ENCODE measurements at places on chromosomes 12 and 14.

DNA sequence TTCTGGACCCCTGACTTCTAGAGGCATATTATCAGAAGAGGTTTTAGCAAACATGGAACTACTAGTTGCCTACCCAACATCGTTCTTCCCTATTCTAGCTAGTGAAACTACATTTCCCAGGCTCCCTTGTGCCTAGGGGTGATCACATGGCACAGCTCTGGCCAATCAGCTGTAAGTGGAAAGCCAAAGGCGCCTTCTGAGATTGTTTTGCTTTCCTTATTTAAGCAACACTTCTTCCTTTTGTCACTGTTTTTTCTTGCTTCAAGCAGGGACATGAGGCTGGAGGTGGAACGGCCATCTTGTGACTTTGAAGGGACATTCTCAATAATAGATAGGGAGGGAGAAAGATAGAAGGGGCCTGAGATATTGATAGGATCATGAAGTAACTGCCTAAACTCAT is 136.7 kb downstream of the ZNF664 start:
- no peak for DNase-seq

DNA sequence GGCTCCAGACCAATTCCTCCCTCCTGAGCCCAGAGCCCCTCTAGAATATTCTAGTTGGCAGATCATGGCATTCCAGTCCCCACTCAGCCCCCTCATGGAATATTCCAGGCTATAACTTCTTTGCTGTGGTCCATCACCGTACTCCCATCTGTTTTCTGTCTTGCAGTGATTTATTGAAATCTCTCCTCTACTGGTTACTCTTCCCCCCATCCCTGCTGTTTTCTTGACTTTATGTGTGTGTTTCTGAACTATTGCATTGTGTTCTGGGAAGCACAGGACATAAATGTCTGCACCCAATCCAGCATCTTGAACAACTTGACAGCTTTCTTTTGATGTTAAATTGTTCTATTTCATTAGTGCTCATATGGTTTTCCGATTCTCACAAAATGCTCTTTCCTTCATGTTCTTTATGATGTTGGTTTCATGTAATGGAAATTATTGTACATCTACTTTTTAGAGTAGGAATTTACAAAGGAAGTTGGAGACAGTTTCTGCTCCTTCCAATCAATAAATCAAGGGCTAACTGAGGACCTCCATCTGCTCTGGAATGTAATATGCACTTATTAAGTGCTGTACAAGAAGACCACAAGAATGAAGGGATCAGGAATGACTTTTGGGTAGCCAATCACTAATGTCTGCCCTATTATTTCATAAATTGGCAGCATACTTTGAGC is 26.3 kb downstream of the PDE6H start:
- DNase-seq: no peak

DNA sequence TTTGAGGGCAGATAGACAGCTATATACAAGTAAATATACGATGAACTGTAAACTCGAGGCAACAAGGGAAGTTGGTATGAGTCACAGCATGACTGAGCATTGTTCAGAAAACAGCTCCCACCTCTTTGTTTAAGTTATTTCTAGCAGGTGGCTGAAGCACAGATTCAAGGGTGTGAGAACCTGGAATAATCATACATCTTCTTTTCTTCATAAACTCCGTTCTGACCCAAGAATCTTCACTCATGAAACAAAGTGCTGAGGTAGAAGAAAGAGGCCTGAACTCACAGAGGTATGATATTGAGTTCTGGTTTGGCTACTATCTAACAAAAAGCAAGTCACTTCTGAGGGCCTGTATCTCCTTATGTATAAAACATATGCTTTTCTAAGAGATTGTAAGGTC is 364.1 kb upstream of the KITLG start:
- DNase-seq: no peak

DNA sequence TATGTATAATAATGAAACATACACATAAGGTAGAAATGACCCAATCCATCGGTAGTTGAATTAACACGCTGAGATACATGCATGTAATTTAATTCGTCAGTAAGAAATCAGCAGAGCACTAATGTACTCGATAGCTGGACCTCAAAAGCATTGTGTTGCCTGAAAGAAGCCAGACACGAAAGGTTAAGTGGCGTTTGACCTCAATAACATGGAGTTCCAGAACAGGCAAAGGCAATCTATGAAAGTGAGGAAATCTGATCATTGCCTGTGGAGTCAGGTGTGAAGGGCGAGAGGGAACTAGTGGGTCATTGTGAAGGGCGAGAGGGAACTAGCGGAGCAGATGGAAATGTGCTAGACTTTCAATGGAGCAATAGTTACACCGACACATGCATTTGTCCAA is 970.4 kb upstream of the TMEM132C start:
- DNase-seq: no peak

DNA sequence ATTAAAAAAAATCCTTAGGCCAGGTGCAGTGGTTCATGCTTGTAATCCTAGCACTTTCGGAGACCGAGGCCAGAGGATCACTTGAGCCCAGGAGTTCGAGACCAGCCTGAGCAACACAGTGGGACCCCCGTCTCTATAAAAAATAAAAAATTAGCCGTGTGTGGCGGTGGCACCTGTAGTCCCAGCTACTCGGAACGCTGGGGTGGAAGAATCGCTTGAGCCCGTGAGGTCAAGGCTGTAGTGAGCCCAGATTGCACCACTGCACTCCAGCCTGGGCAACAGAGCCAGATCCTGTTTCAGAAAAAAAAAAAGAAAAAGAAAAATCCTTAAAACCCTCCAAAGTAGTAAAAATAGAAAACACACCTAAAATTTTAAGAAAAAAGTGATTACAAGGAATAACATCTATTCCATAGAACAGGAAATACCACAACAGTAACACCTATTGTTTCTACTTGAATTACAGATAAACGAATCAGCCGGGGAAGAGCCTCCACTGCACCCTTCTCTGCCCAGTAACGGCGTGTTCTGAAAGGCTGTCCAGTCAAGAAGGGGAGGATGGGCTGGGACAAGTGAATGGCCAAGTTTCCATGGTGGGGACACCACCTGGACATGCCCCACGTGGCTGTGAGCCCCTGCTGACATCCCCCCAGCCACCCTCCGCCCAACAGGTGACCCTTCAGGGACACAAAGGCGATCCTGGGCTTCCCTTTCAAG is 17.8 kb downstream of the POLE start:
- no peak for DNase-seq

- no peak for DNase-seq
Measured at GRCh38 chr14:70685474-70686197, 43.9 kb downstream of the TTC9 start.

DNA sequence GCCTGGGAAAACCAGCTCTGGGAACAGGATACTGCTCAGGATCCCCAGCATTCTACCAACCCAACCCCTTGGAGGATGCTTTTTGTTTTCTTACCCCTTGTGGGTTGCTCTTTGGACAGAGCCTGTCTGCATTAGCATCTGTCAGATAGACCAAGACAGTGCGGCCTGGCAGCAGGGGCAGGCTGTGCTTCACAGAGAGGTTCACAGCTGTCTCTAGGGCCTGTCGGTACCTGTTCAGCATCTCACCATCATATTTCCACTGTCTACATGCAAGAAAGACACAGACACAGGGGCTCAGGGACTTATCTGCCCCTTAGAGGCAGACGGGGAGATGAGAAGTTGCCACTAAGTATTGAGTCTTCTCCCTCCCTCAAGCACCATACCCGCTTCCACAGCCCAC is 21.8 kb downstream of the TEP1 start:
- no peak for DNase-seq

DNA sequence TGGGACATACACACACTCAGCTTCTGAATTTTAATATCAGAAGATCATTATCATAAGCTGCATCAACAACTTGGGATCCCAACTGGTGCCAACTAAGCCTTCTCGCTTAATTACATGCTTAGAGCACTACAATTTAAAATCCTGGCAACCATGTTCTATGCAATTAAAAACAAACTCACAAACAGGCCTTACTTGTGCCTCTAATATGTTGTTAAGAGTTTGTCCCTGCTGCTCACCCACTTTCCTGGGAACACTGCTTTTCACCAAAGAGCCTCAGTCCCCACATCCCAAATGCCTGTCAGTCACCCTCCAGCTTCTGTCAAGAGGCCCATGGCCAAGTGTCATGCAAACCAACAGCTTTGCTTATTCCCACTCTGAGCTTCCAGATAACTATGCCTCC is 69.7 kb downstream of the TTC9 start:
- DNase-seq: no peak

- no peak for DNase-seq
Measured at GRCh38 chr12:106093246-106093645, 45.5 kb downstream of the NUAK1 start.

GRCh38 chr12:24591715-24592440 is 357.0 kb downstream of the BCAT1 start:
- no peak for DNase-seq

GRCh38 chr14:80948291-80948690 is 6.8 kb upstream of the CEP128 start:
- DNase-seq: no peak

DNA sequence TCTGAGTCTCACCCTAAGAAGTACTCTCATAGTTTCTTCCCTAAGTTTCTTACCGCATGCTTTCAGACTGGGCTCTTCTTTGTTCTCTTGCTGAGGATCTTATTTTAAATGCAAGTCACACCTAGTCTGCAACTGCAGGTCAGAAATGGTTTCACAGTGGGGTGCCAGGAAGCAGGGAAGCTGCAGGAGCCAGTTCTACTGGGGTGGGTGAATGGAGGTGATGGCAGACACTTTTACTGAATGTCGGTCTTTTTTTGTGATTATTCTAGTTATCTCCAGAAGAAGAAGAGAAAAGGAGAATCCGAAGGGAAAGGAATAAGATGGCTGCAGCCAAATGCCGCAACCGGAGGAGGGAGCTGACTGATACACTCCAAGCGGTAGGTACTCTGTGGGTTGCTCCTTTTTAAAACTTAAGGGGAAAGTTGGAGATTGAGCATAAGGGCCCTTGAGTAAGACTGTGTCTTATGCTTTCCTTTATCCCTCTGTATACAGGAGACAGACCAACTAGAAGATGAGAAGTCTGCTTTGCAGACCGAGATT is 1.7 kb downstream of the FOS start:
- DNase-seq: no peak

GRCh38 chr14:28635387-28635786 is 131.2 kb upstream of the FOXG1 start:
- no peak for DNase-seq

- DNase-seq: no peak
Measured at GRCh38 chr12:5000204-5000603, 43.5 kb upstream of the KCNA5 start.

- no peak for DNase-seq
Measured at GRCh38 chr12:111312708-111313107, 56.2 kb downstream of the PHETA1 start.

DNA sequence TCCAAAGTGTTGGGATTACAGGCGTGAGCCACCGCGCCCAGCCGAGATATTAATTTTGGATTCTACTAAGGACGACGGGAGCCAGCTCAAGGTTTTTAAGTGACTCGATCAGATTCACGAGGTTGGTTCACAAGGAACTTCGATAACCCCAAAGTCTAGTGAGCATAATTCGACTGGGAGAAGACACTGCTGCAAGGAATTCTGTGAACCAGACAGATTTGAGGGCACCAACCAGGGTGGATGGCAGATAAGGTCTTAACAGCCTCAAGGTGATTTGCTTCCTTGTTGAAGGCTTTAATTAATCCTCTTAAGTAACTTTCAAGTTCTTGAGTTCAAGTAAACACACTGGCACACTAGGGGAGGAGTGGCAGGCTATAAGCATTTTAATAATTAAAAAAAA is 1.1 kb upstream of the KLHDC2 start:
- DNase-seq: no peak

GRCh38 chr14:53979747-53980642 is 23.4 kb upstream of the BMP4 start:
- no peak for DNase-seq

GRCh38 chr12:131208425-131208824 is 254.7 kb downstream of the ADGRD1 start:
- DNase-seq: no peak

- DNase-seq: no peak
Measured at GRCh38 chr14:53766106-53766505, 190.5 kb downstream of the BMP4 start.

DNA sequence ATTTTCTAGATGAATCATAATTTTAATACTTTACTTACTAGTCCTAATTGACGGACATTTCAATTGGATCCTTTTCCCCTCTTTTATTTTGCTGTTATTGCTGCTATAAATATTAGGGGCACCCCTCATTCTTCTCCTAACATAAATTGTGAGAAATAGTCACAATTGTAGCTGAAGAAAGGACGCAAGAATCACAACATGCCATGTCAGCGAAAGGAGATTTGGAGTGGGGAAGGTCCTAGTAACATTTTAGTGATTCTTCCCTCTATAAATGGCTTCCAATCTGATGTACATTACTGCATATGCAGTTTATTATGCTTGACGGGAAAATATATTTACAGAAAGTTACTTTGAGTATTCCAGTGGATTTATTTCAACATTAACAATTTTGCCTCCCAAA is 7.7 kb upstream of the PLEKHH1 start:
- DNase-seq: no peak

DNA sequence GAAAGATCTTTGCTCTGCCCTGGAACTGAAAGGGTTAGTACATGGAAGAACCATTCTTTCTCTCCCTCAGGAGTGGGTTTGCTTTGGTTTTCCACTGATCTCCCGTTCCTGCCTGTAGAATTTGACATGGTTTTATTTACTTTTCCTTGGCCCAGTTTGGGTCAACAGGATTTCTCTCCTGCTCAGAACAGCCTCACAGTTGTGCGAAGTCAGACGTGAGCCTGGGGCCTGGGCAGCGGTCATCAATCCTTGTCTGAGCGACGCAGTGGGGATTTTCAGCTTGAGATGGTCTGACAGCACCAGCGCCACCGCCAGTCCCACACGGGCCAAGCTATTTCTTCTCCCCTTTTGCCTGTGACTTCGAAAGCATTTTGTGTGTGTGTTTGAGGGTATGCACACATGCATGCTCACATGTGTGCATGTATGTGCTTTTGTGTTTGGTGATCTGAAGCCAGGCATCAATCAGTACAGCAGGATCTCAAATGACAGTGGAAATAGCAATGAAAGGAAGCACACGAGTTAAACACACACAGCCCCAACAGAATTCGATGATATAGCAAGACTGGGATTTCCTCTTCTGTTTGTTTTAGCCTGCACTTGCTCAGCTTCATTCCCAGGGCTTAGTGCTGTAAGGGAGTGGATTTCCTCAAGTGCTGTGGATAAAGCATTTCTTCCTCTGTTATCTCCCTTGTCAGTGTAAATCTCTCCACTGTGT is 58.3 kb downstream of the SMOC1 start:
- no peak for DNase-seq

DNA sequence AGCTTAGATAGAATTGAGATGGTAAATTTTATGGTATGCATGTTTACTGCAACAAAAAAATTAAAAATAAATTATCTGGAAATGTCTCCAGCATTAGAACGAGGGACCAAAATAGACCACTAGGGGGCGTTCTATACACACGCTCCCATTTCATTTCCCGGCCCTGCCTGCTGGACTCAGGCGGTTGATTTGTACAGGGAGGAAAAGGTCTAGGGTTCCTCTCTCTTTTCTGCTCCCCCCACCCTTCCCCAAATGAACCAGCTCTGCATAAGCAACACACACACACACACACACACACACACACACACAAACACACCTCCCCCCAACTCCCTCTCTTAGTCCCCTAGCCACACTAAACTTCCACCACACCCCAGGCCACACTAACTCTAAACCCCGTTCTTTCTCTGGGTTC is 7.8 kb upstream of the DTX1 start:
- DNase-seq: no peak

GRCh38 chr12:7583471-7583870 is 79.9 kb upstream of the CD163 start:
- DNase-seq: no peak
